ENCODE measurements at places on chromosomes 16 and 17. TPM values are rescaled to one million over a fixed set of nuclear protein-coding genes. Genes with fewer than 3 reads are reported as not detected.

The PRSS21 gene
- total RNA-seq, result not detected

The SYCE1L gene
- total RNA-seq, result 7.6 TPM

The SLC52A1 gene
- total RNA-seq, result 0.70 TPM

The ODAD4 gene
- 1.8 TPM for total RNA-seq

The TNK1 gene
- total RNA-seq, result 1.9 TPM
